SHP77 (cell line): ENCODE measurements at places on chromosomes 2 and 18.
A peak's percentile ranks its signal among the peaks of the same experiment; 100 is the strongest.

GRCh38 chr18:57727952-57728807 lies 74.9 kb downstream of the ATP8B1 start:
- no peak for DNase-seq

- DNase-seq: no peak
Observed at GRCh38 chr2:108226564-108226963, 13.2 kb upstream of the SULT1C3 start.

DNA sequence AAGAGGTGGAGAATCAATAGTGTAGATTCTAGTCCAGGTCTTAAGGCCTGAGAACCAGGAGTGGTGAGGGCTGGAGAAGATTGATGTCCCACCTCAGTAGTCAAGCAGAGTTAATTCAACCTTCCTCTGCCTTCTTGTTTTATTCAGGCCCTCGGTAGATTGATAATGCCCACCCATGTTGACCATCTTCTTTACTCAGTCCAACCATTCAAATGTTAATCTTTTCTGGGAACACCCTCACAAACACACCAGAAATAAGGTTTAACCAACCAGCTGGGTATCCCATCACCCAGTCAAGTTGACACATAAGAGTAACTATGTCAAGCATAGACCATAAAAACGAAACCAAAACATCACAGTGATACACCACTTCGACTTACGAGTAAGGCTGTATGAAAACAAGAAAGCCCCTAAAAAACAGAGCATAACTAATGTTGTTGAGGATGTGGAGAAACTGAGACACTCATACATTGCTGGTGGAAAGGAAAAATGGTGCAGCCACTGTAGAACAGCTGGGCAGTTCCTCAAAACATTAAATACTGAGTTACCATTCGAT lies 57.5 kb downstream of the SLC35F5 start:
- no peak for DNase-seq

GRCh38 chr2:238955648-238956531 lies 108.0 kb downstream of the TWIST2 start:
- no peak for DNase-seq

DNA sequence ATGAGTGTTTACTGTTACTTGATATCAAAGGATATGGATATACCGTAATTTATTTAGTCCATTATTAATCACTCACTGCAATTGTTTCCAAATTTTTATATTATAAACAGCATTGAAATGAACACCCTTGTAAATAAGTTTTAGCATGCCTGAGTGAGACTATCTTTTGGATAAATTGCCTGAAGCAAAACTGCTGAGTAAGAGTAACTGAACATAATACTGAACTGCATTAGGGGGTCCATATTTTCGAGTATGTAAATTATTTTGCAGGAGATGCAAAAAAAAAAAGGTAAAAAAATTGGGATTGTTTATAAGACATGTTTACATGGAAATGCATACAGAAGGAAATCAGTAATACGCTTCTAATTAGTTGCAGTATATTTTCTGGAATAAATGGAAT lies 215.6 kb upstream of the SMAD7 start:
- no peak for DNase-seq

DNA sequence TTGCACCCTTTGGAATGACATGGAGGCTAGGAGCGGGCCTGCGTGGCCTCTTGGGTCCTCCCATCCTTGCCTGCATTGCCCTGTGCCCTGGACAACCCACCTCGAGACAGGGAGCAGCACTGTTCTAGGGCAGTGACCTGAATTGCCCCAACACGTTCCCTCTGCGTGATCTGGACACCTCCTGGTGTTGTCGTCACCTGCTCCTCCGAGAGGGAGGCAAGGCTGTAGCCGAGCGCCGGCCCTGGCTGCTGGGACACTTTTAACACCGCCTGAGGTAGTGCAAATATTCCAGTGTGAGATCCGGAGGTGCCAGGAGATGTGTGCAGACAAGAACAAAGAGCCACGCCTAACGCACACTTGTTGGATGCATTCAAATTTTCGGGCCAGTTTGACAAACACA lies 131.5 kb downstream of the SMAD7 start:
- no peak for DNase-seq

GRCh38 chr2:59301466-59302402 lies 1060.6 kb upstream of the FANCL start:
- DNase-seq: peak; percentile 81

DNA sequence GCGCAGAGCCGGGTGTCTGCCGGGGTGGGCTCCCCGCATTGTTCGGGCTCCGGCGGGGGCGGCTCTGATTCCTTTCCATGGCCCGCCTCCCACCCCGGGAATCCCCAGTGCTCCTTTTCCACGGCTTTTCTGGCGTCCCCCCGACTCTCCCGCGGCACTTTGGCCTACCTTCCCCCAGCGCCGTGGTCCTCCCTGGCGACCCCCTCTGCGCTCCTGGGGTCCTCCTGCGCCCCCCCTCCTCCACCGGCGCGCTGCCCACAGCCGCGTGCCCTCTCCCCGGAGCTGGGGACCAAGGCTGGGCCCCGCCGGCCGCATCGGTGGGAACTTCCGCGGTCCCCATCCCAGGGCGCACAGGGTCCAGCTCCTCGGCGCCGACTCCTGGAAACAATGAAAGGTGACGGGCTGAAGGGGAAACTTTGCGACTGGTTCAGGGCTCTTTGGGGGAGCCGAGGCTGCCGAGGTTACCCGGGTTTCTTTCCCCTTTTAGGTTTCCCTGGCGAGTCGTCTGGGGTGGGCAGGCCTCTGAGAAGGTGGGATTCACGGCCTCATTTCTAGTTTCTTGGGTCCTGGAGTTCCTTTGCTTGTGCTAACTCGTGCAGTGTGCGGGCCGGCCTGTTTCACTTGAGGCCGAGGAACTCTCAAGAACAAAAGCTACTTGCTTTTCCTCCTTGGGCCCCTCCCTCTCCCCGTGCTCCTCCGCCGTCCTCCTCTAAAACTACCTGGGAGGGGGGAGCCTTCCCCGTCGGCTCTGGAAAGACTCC lies 2.2 kb downstream of the TGIF1 start:
- DNase-seq: no peak

- no peak for DNase-seq
Observed at GRCh38 chr18:63539904-63540510, 2.2 kb upstream of the SERPINB12 start.

GRCh38 chr2:131413148-131413747 lies 49.3 kb upstream of the RAB6D start:
- DNase-seq: peak; percentile 3

- no peak for DNase-seq
Observed at GRCh38 chr18:55289775-55290174, 298.2 kb downstream of the TCF4 start.

DNA sequence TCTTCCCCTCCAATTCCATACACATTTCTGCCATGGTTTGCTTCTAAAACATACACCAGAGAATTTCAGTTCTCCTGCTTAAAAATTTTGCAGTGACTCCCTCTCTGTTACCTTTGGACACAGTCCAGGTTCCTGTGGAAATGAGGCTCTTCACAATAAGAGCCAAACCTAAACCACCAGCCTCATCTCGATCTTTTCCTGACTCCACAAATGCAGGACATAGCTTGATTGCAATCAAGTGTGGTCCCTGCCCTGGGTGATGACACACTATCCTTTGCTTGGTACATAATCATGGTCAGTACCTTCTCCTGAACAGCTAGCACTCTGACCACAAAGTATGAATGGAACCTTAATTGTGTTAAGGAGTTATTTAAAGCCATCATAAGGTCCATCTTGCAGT lies 134.9 kb upstream of the CHAC2 start:
- DNase-seq: peak; percentile 92

- DNase-seq: no peak
Observed at GRCh38 chr2:20565623-20566236, 85.2 kb downstream of the HS1BP3 start.

DNA sequence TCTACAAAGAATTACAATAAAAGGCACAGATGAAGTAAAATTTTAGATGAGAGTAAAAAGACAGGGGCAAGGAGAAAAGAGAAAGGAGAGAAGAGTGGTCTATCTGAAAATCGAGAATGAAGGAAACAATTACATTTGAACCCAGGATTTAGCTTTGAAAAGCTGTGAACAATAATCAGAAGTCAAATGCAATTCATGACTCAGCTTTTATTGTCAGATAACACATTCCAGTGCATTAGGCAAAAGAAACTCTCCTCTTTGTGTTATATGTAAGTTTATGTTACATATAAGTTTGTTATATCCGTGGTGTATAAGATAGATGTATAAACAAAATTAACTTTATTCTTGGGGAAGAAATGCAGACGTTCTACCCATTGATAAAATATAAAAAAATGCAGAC lies 284.5 kb downstream of the GBX2 start:
- DNase-seq: no peak

DNA sequence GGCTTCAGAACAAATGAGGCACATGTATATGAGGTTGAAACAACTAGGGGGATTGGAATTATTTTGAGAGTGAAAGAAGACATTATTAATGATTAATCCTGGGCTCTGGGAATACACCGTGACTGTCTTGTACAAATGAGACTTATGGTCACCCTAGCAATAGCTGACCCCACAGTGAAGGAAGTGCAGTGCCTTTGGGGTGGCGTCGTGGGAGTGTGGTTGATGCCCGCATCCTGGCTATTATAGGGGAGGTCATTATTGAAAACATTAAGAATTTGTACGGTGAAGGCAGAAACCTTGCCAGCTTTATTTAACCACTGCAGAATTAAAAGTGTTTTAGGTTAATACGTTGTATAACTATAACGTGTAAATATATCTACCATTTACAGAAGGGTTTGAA lies 296.7 kb downstream of the CYRIA start:
- no peak for DNase-seq

DNA sequence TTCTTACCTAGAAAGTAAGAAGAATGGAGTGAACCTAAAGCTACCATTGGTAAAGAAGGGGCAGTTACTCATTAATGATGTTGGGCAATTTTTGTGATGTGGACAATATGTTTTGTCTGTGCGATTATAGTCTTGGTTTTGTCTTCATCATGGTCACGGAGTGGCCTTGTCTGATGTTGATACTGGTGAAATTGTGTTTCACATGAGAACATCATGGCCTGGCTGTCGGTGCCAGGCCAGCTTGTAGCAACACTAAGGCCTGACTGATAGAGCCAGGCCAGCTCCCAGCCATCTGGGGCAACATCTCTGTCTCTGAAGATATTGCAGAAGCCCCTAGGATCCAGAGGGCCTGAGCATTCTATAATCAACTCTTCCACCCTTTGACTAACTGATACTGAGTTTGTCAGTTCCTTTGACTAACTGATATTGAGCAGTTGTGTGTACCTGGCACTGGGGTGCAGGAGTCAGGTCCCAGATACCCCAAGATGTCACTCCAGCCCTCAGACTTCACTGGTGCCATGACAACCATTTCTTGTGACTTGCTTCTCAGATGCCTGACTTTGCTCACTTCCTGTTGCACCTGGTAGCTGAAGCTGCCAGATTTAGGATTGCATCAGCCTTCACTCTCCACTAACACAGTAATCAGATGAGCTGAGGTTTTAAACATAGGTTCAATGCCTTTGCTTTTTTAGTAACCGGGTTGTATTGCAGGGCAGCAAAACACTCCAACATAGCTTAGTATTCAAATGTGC lies 62.5 kb downstream of the RPIA start:
- no peak for DNase-seq

DNA sequence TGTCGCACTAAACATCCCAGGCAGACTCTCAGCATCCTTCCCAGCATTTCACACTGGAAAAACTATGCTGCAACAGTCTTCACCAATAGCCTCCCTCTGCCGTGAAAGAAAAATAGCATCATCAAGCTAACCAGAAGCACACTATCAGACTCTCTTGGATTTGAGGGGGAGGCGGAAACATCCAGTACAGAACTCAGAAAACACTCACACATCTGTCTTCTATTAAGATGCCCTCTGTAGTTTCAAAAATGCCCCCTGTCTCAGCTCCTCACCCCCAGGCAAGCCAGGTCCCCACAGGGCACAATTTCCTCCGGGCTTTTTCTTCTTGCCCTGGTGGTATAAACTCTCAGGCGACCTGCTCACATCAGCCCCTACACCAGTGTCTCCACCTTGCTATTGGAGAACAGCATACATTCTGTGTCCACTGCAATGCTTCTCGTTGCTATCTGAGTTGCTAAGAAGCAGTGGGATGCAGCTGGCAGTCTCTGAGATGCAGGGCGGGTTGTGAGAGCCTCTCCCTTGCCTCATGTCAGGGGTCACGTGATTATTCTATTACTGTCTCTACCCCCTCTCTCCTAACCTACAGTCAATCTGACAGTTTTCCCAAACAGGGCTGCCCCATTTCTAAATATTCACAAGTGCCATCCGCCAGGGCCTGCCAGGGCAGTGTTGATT lies 189.9 kb downstream of the INO80D start:
- peak; percentile 9 for DNase-seq

DNA sequence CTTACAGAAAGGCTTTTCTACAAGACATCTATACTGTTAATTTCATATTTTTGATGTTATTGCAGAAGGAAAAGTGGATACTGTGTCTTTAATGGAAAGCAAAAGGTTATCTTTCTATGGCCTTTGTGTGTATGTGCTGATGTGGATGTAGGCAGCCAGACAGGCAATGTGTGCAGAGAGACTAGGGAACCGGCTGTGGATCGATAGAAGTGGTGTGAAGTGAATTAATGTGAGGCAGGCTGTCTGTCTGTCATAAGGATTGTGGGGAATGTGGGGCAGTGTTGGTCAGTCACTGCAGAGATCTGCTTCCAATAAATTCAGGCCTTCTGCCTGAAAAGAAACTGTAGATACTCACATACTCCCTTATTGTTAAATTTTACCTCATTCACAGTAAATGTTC lies 156.7 kb downstream of the WDR7 start:
- no peak for DNase-seq

- no peak for DNase-seq
Observed at GRCh38 chr2:144032566-144032965, 487.4 kb downstream of the ZEB2 start.

DNA sequence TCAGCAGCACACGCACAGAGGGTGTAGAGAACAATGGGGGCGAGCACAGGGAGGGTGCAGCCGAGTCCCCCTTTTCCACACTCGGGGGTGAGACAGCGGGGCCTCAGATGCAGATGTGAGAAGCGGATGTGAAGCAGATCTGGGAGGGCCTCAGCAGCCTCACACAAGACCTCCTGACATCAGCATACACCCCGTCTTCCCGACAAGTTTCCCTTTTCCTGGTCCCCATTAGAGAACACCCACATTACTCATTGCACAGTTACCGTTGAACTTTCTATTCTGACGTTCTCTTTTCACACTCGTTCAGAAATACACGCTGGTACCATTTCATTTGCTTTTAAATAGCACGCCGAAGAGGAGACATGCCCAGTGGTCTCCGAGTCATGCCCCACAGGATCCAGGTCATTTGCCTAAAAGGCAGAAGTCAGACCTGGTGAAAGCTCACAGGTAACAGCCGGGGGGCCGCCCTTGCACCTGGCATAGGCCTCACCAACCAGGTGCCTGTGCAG lies 129.5 kb upstream of the ID2 start:
- DNase-seq: no peak

GRCh38 chr2:133599811-133600210 lies 31.5 kb upstream of the NCKAP5 start:
- DNase-seq: no peak
